ENCODE measurements at places on chromosomes 3 and 15.

DNA sequence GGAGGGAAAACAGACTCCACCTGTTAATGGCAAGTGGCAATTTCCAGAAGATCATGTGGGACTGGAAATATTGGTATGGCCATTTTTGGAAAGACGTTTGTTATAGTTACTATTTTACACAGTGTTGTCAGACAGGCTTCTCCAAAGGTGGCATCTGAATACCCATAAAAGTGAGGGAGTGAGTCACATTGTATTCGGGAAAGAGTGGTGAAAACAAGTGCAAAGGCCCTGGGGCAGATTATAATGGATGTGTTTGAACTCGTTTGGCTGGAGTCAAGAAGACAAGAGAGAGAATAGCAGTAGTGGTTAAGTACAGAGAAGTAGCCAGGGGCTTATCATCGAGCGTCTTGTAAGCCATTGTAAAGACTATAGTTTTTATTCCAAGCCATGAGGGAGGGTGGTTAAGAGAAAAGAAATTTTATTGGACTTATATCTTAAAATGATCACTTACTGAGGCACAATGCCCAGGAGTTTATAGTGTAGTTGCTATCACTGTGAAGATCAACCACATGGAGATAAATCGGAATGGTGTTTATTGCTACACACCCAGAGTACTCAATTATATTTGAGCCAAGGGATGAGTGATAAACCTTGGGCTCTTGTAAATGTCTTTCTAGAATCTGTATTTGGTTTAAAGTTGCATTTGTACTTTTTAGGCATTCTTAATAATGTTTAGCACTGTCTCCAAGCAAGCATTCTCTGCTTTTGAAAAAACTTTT lies 212.8 kb upstream of the KBTBD8 start:
- peak; percentile 30 for DNase-seq

GRCh38 chr3:178538056-178538455 lies 1.8 kb downstream of the KCNMB2 start:
- DNase-seq: no peak

DNA sequence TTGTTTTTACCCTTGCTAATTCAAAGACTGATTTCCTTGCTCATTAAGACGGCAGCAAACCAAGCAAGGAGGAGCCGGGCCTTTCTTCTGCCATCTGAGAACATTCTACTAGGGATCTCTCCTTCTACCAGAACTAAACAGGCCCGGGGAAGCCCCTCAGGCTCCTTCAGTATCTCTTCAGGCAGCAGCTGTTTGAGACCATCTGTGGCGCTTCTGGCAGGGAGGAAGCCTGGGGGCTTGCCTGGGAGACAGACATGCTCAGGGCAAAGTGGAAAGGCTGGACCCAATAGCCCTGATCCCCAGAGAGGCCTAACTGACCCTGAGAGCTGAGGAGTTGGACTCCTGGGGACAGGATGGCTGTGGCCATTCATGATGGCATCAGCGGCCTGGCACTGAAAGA lies 67.9 kb downstream of the FEM1B start:
- DNase-seq: no peak

DNA sequence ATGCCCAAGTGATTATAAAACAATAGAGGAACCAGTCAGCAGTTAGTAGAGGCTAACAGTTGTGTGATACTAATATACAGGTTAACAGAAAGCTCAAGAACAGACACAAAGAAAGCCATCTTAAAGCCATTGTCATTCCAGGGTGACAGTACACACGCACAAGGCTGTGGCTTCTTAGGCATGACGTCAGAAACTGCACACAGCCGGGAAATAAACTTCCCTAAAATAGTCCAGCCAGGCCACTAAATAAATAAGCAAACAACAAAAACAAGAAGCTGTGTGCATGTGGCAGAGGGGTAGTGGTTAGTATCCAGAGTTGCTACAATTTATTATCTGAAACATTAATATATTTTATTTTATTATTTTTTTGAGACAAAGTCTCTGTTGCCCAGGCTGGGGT lies 49.8 kb downstream of the PPCDC start:
- DNase-seq: no peak

- peak; percentile 58 for DNase-seq
Measured at GRCh38 chr3:133488785-133489367, 84.6 kb upstream of the CDV3 start.

GRCh38 chr3:46660543-46661523 lies 32.6 kb downstream of the ALS2CL start:
- peak; percentile 70 for DNase-seq

GRCh38 chr15:32053719-32054118 lies 23.4 kb downstream of the CHRNA7 start:
- no peak for DNase-seq

DNA sequence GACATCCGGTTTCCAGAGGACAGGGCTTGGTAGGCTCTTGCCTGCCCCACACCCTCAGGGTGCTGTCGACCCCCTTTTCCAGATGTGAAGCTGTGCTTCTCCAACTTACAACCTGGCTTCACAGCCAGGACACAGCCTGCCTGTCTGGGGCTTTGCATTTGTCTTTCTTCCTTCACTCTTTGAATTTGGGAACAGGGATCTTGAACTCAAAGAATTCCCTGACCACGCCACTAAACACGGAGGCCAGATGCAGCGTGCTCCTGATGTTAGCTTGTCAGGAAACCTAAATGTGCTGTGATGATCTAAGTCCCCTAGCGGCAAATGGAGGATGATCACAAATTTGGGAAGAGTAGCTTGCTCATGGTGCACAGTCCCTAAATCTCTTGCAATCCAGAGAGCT lies 244.8 kb upstream of the RGMA start:
- no peak for DNase-seq

GRCh38 chr3:107855710-107856109 lies 235.1 kb downstream of the CD47 start:
- peak; percentile 36 for DNase-seq

- DNase-seq: no peak
Measured at GRCh38 chr3:101888653-101889052, 39.3 kb downstream of the NFKBIZ start.

DNA sequence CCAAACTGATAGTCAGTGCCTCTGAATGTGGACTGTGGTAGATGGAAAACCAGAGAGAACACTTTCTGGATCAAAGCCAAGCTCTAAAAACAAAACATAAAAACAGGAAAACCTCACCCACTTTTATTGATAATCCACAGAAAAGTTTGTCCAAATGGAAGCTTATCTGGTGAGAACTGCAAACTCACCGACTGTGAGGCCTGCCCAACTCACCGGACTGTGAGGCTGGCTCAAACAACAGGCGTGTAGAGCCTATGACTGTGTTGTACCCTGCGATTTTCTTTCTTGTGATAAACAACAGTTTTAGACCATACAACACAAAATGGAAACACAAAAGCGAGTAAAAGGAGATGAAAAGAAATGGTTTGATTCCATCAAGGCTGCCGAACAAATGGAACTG lies 7.2 kb downstream of the PRR23C start:
- DNase-seq: no peak

DNA sequence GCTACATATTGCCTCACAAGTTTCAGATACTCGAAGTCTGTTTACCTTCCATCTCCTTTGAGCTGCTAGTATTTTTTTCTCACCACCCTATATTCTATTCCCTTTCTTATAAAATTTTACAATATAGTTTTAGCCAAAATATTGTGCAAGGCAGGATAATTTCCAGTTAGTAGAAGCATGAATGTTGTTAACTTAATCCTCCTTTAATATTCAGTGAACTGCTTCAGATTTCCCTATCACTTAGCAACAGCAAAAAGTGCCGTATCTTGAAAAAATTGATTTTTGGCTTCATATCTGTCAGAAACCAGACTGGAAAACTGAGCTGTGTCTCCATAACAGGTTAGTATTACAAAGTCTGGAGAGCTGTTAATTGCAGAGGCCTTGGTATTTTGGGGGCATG lies 24.0 kb downstream of the PLSCR4 start:
- DNase-seq: no peak

DNA sequence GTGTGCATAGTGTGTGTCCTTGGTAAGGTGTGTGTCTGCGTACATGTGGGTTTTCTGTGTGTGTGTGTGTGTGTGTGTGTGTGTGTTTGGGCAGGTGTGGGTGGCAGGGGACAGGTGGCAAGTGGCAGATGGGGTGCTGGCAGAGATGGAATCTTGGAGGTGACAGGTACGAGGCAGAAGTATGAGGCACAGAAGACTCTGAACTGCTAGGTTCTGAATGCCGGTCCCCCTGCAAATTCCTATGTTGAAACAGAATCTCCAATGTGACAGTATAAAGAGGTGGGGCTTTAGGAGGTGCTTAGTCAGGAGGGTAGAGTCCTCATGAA lies 29.8 kb downstream of the SRPRB start:
- DNase-seq: no peak

- DNase-seq: peak; percentile 14
Measured at GRCh38 chr3:133757701-133758567, 11.7 kb downstream of the TF start.

GRCh38 chr15:58932710-58933280 lies 684 bp downstream of the SLTM start:
- DNase-seq: no peak

DNA sequence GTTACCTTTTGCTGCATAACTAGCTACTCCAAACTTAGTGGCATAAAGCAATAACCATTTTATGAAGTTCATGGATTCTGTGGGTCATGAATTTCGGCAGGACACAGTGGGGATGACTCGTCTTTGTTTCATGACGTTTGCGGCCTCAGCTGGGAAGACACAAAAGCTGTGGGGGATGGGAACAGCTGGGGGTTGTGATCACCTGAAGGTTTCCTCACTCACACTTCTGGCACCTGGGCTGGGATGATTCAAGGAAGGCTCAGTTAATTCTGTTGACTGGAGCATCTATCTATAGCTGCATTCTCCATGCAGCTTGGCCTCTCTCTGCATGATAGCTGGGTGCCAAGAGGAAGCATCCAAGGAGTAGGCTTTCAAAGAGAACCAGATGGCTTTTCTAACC lies 332.8 kb downstream of the ULK4 start:
- DNase-seq: no peak

DNA sequence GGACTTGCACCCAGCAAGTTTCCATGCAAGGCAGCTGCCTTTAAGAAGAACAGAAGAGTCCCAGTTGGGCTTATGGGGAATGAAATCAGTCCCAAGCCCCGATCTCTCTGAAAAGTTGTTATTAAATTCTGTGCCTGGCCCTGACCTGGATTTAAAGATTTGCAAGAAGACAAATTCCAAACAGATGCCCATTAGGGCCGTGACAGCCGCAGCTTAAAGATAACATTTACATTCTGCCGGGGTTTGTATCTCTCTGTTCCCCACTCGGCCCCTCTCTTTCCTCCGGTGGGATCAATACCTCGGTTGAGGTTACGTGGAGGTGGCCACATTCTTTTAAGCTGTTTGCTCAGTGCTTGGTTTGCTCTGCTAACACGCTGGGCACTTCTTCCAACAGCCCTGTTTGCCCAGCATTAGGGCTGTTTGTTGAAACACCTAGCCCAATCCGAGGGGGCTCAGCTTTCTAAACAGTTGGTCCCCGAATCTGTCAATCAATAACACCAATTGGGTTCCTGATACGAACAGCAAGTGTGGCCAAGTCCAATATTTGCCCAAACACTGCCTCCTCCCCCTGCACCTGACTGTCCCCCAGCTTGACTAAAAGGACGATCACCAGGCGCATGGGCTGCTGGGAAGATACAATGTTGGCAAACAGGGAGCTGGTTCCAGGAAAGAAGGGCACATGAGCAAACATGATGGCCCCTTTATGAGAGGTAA lies 108.6 kb downstream of the RPLP1 start:
- DNase-seq: no peak

DNA sequence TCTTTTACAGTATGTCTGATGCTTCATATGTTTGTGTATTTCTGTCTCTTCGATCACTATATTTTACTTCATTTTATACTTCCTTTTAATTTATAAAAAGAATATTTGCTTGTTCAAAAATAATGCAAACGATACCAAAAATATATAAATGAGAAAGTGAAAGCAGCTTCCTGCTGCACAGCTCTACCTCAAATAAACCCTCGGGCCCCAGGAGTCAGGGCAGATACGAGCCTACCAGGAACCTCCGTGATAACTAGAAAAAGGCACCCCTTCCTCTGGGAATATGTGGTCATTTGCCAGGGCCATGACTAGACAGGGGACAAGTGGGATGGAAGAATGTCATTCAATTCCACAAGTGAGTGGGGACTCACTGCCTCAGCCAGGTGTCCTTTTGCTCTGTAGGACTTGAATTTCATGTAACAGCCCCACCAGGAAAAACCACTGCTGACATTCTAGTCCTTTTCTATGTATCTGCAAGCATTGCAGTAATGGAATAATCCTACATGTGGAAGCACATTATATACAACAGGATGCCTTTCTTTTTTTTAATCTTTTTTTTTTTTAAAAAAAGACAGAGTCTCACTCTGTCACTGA lies 133.3 kb downstream of the SUCLG2 start:
- DNase-seq: no peak

DNA sequence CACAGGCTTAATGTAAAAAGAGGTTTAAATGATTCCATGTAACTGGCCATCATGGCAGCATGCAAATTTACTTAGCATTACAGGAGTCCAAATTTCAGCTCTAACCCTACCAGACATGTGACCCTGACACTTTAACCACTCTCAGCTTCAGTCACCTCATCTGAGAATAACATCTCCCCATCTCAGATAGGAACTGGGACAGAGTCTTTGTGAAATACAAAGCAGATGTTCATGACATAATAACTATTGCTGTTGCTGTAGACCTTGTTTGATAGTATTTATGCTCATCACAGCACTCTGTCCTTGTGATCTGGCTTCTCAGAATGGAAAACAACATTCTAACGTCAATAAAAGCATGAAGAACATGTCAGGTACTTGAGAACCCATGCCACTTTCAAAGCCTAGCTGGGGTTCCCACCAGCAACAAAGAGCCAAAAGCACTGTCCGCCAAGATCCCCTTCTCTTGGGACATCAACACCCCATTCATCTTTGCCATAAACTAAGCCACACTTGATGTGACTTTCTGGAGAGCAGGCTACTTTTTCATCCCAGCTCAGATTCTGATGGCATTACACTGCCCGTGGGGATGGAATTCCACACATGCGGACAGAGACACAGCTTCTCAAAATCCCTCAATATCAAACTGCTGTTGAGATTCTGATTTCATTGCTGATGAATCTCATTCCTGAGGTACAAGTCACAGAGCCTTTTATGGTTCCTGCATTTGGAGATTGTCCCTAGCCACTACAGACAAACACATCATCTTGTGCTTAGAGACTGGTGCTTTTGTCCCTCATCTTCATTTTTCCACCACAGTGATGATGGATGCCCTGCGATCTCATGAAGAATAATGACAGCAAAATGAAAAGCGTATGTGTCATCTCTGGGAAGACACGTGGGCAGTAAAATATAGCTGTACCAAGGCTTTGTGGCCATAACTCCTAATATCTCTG lies 202.7 kb downstream of the TNIK start:
- DNase-seq: no peak

GRCh38 chr3:25945836-25946235 lies 155.9 kb downstream of the OXSM start:
- DNase-seq: no peak

GRCh38 chr15:65981837-65982626 lies 112.7 kb downstream of the RAB11A start:
- peak; percentile 32 for DNase-seq

- DNase-seq: no peak
Measured at GRCh38 chr15:30992249-30992864, 929 bp upstream of the MTMR10 start.

- no peak for DNase-seq
Measured at GRCh38 chr3:113454630-113455029, 13.3 kb upstream of the CFAP44 start.

GRCh38 chr3:112568642-112569041 lies 6.8 kb downstream of the SLC35A5 start:
- peak; percentile 54 for DNase-seq
